Right atrium auricular region (tissue), 2 donors: ENCODE measurements at places on chromosomes 5 and 9.
A peak's percentile ranks its signal among the peaks of the same experiment; 100 is the strongest.

- DNase-seq = no peak
Measured at GRCh38 chr9:7828334-7828733, 28.8 kb upstream of the DMAC1 start.

GRCh38 chr5:115423541-115423940, 121.0 kb downstream of the FEM1C start:
- peak; percentile 82 for DNase-seq

DNA sequence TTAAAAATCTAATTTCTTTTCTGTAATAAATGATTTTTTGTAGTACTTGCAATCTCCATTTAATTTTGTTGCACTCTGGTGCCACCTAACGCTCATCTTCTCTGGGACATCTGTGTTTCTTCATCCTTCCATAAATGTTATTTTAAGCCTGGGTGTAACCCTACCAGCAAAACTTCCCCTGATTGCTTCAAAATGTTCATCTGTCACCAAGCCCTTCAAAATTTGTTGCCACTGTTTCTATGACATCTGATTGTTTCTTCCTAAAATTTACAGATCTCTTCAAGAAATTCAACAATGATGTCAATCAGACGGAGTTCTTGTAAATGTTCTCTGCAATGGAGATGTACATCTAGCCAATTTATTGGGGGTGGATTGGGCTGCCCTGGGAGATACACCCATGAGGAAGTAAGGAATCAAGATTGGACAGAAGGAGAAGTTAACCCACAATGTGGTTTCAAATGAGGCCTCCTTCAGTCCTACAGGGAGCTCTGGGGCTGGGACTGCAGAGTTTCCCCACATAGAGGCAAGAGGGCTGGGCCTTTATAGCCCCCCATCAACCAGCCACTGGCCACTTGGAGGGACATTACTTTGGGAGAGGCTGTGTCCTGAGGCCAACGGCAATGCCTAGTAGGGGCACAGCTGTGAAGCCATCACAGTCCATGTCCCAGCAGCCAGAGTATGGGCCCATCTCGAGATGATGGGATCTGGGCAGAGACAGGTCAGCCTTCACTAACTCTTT, 23.3 kb downstream of the MCTP1 start:
- no peak for DNase-seq

- DNase-seq = no peak
Measured at GRCh38 chr9:93517331-93517730, 59.1 kb upstream of the PHF2 start.

DNA sequence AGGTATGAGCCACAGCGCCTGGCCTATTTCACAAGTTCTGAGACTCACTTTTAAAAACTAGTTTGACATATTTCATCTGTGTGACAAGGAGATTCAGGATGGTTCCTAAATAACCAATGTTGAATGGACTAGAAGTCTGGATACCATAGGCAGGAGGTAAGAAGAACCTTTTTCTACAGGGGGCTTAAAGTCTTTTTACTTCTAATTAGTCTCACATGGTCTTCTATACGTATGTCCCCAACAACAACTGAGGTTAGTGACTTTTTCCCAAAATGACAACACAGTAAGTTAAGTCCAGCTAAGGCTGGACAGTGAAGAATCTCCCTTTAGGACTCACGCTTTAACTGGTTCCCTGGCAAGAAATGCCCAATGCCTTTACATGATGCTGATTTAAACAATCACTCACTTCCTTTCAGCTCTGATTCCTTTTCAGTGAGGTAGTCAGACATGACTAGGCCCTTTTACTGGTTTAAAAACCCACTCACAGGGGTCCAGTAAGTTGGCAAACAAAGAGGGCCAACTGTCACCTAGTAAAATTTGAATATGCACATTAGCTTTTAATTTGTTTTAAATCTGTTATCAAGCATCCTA, 12.1 kb upstream of the HAUS6 start:
- DNase-seq = no peak

GRCh38 chr5:113578091-113578490, 64.6 kb downstream of the YTHDC2 start:
- DNase-seq = no peak

DNA sequence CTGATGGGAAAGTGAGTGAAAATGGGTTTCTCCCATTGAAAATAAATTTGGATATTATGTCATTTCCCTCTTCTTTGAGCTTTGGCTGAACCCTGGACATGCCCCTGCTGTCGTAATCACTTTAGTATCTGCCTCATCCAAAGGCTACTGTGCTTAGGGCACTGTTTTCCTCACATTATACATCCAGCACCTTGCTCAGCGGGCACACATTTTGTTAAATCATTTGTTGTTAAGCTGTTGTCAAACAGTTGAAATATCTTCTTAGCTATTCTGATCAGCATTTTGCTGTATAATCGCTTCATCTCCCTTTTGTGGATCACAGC, 352.7 kb upstream of the CD180 start:
- no peak for DNase-seq

GRCh38 chr9:107308461-107308860, 25.4 kb downstream of the RAD23B start:
- DNase-seq = no peak

DNA sequence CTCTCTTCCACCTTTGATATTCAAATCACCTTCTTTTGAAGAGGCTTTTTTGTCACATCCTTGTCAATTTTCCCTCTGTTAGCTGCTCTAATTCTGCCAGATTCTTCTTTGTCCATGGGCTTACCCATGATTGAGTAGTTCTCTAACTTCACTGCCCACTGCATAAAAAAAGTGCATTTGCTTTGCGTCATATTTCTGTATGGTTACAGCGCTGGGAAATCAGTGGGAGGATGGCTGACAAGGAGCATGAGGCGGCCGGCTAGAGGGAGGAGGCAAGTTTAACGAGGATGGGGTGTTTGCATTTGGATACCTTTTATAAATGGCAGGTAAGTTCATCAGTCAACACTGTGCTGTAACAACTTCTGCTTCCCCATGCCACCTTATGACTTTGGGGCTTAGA, 116.5 kb upstream of the LHFPL2 start:
- peak; percentile 9 for DNase-seq

GRCh38 chr9:109447329-109448076, 50.6 kb downstream of the PTPN3 start:
- DNase-seq = no peak

- DNase-seq = no peak
Measured at GRCh38 chr9:97527626-97528528, 26.4 kb downstream of the TMOD1 start.

DNA sequence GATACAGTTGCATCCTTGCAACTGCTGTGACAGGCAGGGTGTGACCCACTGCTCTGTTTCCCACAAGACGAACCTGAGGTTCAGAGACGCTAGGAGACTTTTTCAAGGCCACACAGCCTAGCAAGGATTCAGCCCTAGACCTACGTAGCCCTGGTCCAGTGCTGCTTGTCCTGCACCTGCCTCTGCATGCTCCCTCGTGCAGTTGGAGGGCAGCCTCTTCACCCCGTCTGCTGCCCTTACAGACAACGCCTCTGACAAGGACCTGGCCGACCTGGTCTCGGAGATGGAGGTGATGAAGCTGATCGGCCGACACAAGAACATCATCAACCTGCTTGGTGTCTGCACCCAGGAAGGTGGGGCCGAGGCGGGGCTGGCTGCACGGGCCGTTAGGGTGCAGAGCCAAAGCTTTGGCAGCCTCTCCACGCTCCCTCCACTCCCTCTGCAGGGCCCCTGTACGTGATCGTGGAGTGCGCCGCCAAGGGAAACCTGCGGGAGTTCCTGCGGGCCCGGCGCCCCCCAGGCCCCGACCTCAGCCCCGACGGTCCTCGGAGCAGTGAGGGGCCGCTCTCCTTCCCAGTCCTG, 8.5 kb downstream of the FGFR4 start:
- DNase-seq = no peak

DNA sequence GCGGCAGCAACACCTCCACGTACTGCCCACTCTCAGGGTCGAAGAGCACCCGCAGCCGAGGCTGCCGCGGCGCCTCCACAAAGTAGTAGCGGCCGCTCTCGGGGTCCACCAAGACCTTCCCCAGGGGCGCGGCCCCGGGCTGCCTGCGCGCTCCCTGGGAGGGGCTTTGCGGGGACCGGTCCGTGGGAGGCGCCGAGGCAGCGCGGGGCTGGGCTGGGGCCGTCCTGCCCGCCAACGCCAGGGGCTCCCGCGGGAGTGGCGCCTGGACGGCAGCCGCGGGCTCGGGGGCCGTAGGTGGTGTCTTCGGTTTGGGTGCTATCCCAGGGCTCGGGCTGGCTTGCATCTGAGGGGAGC, 2.6 kb upstream of the MZB1 start:
- DNase-seq = no peak

- DNase-seq = no peak
Measured at GRCh38 chr9:76545191-76545590, 86.2 kb downstream of the GCNT1 start.

DNA sequence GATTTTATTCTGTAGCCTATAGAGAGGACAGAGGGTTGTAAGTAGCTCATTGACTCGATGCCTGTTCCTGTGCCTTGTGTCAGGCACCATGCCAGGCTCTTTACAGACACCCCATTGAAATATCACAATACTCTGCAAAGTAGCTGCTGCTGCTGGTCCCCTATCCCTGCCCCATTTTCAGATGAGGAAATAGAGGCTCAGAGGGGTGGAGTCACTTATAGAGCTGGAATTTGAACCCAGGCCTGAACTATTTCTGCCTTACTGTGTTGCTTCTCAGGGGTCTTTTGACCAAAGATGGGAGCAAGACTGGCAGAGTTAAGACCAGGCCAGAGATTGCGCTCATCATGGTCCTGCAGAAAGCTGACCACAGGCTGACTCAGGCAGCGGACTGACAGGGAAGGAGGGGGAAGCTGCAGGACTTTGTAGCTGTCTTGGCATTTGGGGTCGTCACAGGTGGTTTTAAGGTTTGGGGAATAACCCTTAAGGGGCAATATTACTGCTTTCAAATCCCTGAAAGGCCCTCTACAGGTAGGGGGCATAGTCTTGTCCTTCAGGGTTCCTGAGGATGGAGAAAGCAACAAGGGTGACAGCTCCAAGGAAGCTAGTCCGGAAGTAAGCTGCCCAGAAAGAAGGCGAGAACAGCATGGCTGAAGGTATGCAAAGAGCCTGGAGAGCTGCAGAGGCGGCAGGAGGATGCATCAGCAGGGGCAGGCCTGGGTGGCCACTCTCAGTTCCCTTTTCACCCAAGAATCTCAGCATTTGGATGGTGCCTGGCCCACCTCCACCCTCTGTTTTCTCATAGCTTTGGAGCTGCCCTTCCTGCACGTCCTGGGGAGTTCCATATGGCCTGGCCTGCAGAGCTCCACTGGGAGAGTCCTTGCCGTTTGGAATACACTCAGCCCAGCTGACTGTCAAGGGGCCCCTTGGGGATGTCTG, 18.3 kb upstream of the NDST1 start:
- DNase-seq = no peak

DNA sequence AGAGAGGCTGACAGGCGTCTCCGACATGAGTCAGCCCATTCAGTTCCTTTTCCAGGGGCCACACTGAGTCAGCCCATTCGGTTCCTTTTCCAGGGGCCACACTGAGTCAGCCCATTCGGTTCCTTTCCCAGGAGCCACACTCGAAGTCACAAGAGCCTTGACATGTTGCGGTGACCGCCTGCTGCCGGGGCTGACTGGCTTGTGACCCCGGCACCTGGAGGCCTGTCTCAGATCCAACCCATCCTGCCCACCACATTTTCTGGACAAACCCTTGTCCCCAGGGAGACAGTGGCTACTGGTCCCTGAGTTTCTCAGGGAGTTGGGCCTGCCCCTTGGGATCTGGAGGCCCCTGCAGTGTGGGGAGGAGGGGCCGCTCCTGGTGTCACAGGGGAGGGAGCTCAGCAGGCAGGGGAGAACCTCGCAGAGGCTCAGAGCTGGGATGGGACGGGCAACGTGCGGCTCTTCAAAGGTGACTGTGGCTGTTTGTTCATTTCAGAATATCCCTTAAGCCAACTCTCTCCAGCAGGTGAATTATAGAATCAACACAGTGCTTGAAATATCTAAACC, 40.5 kb upstream of the LPCAT1 start:
- DNase-seq = peak; percentile 70

DNA sequence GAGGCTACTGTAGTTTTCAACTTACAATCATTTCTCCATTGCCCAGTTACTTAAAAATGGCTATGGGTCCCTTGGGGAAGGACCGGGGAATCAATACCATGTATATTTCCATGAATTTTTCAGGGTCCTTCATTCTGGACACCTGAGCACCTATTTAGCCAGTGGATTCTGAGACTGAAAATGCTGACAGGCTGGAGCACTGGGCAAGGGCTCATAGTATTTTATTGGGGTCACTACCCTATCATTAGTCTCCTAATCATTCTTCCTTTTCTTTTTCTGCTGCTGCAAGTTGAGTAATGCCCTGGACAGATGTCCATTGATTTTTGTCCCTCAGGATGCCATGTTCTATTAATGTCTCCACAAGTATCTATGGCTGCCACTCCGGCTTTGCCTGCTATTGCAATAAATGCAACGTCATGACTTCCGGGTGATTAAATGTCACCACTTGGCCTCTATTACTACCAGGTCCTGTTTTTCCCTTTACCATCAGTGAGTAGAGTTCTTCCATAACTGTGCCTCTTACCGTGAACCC, 279.3 kb upstream of the FBXL7 start:
- no peak for DNase-seq

- no peak for DNase-seq
Measured at GRCh38 chr9:89365532-89365912, 47.2 kb downstream of the SECISBP2 start.

- no peak for DNase-seq
Measured at GRCh38 chr9:127972236-127972871, 8.4 kb downstream of the EEIG1 start.

GRCh38 chr9:28999057-28999456, 1425.8 kb upstream of the C9orf72 start:
- no peak for DNase-seq

DNA sequence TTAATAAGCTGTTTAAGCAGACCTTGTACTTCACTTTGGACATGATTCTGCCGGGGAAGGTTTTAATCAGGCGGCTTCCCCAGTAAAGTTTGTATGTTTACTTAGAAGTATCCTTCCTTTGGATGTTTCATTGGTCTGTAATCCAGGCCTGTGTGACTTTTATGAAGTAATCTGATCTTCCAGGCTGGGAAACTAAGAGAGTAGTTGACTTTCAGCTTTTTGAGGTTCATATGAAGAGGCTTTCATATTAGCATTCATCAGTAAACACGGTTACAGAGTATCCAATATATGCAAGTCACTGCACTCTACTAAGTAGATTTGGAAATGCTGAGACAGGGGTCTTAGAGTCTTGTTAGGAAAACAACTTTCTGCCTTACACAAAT, 1.1 kb downstream of the DNAJC21 start:
- DNase-seq = no peak

DNA sequence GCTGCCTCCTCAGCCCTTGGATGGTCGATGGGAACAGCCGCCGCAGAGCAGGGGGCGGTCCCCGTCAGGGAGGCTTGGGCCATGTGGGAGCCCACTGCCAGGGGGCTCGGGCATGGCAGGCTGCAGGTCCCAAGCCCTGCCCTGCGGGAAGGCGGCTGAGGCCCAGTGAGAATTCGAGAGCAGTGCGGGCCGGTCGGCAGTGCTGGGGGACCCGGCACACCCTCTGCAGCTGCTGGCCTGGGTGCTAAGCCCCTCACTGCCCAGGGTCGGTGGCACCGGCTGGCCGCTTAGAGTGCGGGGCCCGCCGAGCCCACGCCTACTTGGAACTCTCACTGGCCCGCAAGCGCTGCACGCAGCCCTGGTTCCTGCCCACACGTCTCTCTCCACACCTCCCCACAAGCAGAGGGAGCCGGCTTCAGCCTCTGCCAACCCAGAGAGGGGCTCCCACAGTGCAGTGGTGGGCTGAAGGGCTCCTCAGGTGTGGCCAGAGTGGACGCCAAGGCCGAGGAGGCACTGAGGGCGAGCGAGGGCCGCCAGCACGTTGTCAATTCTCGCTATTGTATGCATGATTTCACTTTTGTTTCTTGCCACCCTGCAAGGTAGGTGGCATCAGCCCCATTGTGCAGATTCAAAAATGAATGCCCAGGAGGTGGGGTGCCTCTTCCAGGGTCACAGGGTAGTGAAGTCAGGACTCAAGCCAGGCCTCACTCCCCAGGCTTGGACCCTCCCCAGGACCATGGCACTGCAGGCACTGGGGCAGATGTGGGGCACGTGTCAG, 48.6 kb downstream of the COL15A1 start:
- peak; percentile 54 for DNase-seq
